AG09319 (cell line): ENCODE measurements at places on chromosomes 5 and 9.

DNA sequence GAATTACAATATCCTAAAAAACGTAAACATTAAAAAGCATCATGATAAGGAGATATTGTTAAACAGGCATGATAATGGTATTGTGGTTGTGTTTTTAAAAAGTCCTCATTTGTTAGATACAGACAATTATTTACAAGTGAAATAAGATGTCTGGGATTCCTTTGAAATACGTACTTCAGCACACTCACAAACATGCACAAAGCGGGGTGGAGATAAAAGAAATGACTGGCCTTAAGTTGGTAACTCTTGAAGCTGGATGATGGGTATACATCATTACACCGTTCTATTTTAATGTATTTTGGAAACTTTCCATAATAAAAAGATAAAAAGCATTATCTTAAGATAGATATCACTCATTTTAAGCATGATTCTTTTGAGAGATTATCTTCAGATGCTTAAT lies 1.0 kb downstream of the FAM200C start:
- no peak for DNase-seq

- DNase-seq, result peak; percentile 32
These were observed 16.1 kb downstream of the OLFML2A start for GRCh38 chr9:124793015-124793541.

DNA sequence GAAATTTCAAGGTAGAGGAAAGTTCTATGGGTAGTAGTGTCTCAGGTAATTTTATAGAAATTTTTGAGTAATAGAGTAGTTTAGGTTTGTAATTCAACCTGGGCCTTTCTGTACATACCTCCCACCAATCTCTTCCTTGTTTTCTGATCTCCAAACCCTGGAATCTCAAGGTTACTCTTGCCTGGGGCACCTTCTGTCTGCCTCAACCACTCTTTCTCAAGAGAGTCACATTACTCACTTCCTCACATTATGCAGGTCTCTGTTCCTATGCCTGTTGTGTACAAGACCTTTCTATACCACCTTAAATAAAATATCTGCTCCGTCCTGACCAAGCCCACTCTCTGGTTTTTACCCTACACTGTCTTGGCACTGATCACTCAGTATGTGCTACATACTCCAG lies 412.6 kb upstream of the CTNND2 start:
- no peak for DNase-seq

DNA sequence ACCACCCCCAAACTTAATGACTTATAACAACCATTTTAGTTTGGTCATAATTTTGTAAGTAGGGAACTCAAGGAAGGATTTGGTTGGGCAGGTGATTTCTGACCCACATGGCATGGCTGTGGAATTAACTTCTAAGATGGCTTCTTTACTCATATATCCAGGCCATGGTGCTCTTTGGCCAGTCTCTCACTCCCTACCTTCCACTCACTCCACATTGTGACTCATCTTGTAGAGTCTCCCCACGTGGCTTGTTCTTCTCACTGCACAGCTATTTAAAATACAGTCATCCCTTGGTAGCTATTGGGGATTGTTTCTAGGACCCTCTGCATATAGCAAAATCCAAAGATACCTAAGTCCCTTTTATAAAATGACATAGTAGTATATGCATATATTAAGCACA lies 76.6 kb upstream of the MAST4 start:
- no peak for DNase-seq

GRCh38 chr5:73338256-73339050 lies 110.1 kb downstream of the FOXD1 start:
- DNase-seq, result peak; percentile 16

DNA sequence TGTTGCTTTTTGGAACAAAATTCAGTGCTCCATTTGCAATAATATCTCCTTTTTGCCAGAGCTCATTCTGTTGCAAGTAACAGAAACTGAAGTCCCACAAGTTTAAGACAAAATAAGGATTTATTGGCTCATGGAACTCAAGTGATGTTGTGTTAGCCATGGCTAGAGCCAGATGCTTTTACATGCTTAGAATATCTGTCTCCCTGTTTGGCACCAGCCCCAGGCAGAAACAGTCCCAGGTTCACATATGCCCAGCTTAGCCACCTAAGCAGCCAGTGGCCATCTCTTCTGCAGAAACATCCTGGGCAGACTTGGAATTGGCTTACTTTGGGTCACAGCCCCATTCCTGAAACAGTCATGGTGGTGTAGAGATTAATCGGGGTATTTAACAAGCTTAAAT lies 540.9 kb upstream of the SGCD start:
- DNase-seq, result no peak

- DNase-seq, result no peak
These were observed 325.4 kb upstream of the MEF2C start for GRCh38 chr5:89208392-89208791.

- DNase-seq, result no peak
These were observed 428.4 kb downstream of the KDM4C start for GRCh38 chr9:7186175-7186574.

DNA sequence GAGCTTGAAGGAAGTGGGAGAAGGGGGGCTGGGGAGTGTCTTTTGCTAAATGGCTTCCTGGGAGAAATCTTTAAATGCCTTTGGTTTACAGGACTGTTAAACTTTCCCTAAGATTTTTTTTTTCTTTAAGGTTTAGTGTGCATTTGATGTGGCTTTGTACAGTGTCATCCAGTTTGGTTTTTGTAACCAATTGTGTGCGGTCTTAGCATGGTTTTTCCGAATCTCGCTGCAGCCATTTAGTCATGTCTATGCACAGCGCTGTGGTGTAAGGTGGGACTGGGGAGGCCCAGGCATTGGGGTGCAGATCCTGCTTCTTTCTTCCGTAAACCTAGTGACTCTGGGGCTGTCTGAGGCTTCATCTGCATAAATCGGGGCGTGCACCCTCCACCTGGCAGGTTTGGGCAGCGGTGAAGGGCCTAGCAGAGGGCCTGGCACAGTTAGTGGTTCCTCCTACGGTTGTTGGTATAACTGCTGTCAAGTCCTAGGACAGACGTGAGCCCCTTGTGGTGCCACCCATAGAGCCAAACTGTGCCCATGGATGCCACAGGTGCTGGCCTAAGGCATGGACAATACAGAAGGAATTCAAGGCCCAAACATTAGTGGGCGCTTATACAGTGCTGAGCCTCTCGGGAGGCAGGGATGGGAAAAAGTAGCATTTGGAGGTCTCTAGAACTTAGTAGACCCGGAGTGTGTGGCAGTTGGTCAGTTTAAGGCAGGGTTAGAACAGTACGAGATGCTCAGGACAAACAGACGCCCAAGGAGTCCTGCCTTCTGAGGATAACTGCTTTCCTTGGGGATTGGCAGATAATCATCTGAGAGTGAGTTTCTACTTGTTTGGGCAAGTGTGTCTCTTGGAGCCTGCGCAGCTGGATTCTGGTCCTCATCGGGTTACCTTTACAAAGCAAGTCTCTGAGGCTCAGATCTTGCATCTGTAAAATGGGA lies 1.5 kb downstream of the PRRC2B start:
- DNase-seq, result no peak

DNA sequence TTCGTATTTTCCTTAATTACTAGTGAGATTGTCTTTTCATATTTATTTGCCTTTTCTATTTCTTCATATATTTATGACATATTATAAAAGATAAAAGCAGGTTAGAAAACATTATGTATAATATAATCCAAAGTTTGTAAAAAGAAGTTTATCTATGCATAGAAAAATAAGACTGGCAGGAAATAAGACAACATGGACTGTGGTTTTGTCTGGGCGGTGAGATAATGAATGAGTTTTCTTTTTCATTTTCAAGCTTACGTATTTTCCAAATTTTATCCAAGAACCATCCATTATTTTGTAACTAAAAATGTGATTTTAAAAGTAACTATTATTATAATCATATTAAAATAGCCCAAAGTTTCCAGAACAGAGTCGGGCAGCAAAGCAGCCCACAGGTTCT lies 109.8 kb upstream of the MVB12B start:
- DNase-seq, result no peak

DNA sequence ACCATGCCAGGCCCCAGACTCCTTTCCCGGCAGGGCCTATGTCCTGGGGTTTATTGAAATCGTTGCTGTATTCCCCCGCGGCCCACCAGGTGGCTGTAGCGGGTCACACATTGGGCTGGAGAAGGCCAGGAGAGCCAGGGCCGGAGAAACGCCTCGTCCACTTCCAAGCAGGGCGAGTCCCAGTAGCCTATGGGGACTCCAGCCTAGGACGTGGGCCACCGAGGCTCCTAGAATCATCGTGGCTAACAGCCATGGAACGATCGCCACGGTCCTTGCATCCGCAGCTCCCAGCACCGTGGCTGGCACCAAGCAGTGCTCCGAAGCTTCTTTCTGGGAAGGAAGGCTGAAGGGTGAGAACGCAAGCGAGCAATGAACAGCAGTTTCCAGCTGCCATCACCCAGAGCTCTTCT lies 87.7 kb downstream of the ENTREP1 start:
- DNase-seq, result peak; percentile 20

DNA sequence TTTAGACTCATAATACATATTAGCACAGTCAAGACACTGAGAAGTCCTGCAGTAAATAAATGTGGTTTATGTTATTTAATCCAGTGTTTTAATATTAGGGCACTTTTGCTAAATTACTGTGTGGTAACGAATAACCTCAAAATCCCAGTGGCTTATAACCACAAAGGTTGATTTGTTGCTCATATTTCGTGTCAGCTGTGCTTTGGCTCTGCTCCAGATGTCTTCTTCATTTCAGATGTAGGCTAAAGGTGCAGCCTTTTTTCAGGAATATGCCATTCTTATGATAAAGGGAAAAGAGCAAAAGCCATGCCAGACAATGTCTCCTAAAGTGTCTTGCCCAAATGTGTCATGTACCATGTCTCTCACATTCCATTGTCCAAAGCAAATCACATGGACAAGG lies 144.8 kb downstream of the BRINP1 start:
- no peak for DNase-seq

- DNase-seq, result no peak
These were observed 251.6 kb upstream of the PTGER4 start for GRCh38 chr5:40428126-40428525.

DNA sequence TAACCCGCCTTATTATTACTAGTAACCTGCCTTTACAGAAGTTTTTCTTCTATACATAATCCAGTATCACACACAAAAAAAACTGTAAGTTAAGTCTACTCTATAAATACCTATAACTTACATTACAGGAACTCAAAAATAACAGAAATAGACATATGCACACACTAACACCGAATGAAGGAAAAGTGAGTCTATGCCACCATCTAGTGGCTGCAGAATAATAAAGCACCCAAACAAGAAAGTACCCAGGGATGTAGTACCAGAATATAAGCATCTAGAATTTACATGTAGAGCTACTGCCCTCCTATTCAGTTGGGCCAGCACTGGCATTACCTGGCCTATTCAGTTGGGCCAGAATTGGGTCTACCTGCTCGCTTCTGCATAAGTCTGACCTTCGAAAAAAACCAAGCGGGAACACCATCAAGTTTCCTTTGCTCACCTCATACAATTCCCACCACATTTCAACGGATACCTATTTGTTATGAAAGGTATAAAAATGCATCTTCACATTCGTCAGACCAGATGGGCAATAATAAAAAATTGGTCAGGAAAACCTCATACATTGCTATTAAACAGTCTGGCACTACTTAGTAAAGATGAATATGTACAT lies 4.0 kb upstream of the NIPSNAP3A start:
- peak; percentile 39 for DNase-seq

- no peak for DNase-seq
These were observed 321.5 kb downstream of the NFIB start for GRCh38 chr9:13992138-13993088.

GRCh38 chr5:34597034-34598027 lies 58.8 kb upstream of the RAI14 start:
- DNase-seq, result no peak

GRCh38 chr9:14307989-14308852 lies 5.7 kb downstream of the NFIB start:
- DNase-seq, result no peak

DNA sequence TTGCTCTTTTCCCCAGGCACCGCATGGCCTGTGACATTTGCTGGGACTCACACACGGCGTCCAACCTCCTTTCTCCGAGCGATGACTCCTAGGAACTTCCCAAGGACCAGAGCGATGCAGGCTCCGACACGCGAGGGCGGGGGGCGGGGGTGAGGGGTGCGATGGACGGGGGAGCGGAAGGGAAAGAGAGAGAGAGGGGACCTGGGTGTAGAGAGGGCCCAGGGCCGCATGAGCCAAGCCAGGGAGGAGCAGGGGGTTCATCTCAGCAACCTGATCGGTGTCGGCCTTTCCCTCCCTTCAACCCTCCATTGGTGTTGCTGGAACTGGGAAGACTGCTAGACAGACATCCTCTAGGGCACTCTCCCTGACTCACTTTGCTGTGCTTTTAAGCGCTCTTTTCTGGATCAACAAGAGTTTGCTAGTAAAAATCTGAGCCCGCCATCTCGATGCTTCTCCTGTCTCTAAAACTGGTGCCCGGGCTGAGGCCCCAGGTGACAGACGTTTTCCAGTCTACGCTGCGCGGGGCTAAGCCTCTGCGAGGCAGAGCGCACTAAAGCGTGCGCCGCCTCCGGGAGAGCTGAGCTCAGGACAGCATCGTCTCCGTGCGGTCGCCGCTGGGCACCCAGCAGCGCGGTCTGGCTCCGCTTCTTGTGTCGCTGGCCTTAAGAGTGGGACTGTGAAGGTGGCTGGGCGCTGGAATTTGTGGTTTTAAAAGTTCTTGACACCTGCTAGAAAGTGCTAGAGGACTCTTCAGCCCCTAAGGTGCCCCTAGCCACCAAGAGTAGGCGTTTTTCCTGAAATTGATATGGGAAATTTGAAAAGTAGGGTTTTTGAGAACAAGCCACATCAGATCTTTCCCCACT lies 1.0 kb upstream of the TSLP start:
- no peak for DNase-seq

DNA sequence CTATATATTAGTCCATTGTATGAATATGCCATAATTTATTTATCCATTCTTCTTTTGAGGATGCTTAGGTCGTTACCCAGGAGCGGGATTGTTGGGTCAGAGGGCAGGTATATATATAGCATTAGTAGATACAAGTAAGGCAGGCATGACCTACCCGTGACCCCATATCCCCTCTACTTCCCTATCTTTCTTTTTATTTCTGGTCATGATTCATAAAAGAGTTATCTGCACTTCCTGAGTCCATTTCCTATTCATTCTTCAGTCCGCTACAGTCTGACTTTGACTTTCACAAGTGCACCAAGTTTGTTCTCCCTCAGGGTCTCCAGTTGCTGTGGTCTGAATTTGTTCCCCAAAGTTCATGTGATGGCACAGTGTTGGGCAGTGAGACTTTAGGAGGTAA lies 6.9 kb downstream of the RHOBTB3 start:
- no peak for DNase-seq

DNA sequence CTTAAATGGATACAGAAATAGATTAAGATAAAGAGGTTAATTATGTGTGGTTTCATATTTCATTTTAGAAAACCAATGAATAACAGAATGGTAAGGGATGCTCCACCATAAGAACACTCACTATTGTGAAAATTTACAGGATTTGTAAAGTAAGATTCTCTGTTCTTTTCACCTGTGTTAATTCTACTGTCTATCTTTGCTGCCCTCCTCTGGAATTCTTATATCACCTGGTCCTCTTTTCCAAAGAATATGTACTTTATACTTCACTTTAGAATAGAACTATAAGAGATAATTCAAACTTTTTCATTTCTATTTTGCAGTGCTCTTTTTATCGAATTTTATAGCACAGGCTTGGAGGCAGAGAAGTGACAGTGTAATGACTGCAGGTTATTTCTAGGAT lies 213.4 kb downstream of the LURAP1L start:
- DNase-seq, result no peak
